ENCODE measurements at places on chromosomes 6 and 20.

GRCh38 chr6:38480036-38480435, 159.7 kb downstream of the BTBD9 start:
- DNase-seq: no peak

DNA sequence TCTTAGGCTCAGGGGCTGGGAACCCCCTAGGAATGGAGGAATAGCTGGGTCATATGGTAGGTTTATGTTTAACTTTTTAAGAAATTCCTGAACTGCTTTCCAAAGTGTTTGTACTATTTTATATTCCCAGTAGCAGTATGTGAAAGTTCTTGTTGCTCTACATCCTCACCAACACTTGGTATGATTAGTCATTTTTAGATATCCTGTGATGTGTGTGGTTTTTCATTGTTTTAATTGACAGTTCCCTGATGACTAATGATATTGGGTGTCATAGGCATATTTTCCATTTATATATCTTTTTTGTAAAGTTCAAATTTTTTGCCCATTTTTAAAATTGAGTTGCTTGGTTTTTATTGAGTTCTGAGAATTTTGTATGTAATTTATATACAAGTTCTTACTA, 72.3 kb downstream of the SLC16A10 start:
- no peak for DNase-seq

DNA sequence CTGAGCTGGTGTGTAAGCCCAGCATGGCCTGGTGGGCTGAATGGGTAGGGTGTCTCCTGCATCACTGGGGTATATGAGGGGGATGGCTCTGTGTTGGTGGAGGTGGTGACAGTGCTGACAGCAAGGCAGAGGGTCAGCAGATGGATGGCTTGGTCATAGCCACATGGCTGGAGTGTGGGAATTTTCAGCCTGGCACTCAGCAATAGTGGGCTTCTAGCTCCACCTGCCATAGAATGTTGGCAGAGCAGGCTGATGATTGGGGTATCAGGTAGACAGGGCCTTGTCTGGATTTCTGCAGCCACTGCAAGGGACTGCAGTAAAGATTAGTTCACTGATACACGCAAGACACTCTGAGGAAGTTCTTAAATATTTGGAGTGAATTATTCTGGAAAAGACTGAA, 137.5 kb upstream of the BACH2 start:
- no peak for DNase-seq

DNA sequence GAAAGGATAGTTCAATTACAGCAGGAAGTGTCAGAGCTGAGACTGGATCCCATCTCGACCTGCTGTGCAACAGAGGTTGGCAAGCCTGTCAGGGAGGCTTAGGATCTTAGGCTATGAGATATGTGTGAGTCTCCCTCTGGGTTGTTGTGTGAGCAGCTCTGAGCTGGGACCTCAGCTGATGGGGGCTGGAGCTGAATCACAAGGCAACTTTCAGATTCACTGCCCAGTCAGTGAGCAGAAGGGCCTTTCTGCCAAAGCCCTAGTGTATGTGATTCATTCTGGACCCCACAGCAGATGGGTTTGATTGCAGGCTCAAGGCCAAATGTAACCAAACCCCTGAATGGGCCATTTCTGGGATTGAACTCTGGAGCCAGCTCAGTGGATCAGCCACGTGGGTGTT, 4.5 kb downstream of the PI3 start:
- DNase-seq: no peak

- no peak for DNase-seq
Observed at GRCh38 chr6:7684843-7685242, 41.1 kb upstream of the BMP6 start.

- DNase-seq: no peak
Observed at GRCh38 chr6:63975699-63976098, 340.1 kb downstream of the PHF3 start.

GRCh38 chr6:53192682-53193188, 44.1 kb upstream of the GCM1 start:
- DNase-seq: no peak

DNA sequence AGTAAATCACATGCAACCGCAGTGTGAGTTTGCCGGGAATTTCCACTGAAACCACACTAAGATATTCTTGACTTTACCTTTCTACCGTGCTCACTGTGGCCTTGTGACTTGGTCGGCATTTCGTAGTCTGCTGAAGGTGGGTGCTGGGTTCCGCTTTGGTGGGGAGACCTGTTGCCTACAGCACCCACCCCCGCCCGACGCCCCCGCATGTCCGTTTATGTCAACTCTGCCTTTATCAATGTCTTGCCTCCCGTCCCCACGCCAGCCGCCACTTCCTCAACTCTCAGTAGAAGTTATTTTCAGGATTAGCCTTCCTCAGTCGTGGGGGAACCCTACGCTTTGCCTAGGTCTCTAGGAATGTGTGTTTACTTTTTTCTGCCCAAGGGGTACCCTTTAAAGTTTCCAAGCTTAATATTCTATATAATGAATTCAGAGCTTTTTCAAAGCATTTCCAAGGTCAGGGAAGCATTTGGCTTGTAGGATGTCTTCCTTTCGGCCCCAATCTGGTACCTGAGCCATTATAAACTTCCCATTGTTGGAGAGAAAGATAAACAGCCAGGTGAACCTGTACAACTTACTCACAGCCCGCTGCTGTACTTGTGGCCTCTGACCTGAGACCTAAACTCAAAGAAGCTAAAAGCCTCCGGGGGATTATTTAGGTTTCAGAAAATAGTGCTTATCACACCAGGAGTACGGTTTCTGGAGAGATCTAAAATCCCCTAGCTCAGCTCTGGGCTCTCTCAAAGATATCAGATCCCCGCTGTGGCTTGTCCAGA, 54.2 kb downstream of the TBC1D7 start:
- DNase-seq: no peak

DNA sequence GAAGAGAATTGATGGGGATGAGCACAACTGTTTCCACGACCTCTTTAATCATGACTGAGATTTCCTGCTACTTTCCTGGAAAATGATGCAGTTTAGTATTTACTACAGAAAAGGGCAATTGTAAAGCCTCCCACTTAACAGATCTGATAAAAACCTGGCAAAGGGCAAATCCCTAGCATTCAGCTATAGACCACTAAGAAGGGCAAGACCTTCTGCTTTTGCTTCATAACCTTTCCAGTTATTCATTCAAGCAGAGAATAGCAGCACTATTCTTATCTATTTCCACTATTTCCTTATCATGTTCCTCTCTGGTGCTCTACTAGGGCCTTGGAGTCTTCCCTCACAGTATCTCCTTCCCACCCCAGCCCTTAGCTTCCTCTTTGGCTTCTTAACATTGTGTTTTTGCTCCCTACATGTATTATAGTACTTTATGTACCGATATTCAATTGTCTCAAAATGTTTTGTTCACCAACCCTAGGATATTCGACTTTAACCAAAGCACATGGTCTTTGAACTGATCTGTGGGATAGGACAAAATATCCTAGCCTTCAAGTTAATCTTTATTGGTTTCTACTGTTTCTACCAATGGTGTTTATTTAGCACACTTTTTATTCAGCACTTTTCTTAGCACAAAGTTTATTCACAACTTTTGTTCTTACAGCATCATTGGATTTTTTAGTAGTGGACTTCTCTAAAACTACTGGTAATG, 32.7 kb upstream of the MANEA start:
- DNase-seq: no peak

DNA sequence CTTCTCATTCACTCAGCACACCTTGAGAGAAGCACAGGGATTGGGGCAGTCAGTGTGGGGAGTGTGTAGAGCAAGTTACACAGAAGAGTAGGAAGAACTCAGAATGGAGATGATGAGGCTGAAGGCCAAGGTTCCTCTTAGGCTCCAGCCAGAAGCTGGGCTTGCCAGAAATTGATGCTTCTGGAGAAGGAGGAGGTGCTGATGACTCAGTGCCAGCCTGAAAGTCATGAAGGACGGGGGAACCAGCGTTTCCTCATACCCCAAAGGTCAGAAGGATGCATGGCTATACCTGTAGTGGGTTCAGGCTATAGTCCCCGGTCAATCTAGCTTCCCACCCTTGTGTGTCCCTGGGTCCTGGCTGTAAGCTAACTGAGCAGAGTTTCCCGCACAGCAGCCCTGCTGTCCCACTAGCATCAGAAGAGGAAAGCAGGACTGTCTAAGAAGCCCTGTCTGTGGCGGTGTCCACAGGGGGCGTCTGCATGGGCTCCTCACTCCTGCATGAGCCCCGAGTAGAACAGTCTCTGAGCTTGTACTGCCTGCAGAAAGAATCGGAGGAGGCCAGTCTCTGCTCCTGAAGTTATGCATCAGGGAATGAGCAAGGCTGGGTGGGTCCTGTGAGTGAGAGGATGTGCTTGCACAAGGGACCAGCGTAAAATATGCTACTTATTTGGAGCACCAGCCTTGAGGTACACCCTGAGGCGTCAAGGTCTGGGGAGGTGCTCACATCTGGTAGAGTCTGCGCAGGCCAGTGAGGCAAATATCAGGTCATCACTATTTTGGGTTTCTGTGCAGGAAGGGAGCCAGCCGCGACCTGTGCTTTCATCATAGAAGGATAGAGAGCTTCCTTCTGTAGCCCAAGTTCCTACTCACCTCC, 148.5 kb downstream of the MRPL14 start:
- no peak for DNase-seq

GRCh38 chr6:11412011-11412424, 125.5 kb upstream of the TMEM170B start:
- no peak for DNase-seq

- DNase-seq: no peak
Observed at GRCh38 chr6:16687045-16687444, 74.2 kb downstream of the ATXN1 start.

- no peak for DNase-seq
Observed at GRCh38 chr6:79808921-79809320, 138.4 kb downstream of the ELOVL4 start.

GRCh38 chr20:17896771-17897369, 71.7 kb downstream of the SNX5 start:
- no peak for DNase-seq

DNA sequence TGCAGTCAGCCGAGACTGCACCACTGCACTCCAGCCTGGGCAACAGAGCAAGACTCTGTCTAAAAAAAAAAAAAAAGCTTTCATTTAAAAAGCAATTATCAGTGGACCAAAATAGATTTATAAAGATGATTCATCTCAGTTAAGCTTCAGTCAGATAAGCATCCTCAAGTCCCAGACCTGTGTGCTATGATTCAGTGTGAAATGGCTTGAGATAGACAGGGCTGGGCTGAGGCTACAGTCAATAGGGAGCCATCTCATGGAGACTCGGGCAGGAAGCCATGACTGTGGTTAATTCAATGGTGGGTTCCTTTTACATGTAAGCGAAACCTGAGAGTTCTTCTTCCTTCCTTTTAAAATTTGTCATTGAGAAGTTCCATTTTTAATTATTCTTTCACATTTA, 276.0 kb downstream of the TFAP2A start:
- no peak for DNase-seq

GRCh38 chr6:144277174-144277573, 8.0 kb upstream of the UTRN start:
- no peak for DNase-seq

DNA sequence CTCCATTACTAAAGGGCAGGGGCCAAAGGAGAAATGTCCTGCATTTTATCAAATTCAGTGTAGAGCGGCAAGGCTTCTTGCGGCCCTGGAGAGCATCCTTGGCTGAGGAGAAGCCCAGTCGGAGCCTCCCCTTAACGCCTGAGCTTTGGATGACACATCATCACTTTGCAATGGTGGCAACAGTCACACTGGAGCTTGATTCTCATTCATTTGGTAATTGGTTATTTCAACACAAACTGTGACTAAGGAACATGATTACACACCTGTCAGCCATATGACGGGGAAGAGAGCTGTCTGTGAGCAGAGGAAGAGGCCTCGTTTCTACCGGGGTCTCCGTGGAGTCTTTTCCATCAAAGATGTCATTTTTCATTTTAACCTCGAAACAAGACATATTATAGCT, 81.4 kb downstream of the SOBP start:
- no peak for DNase-seq

- DNase-seq: no peak
Observed at GRCh38 chr20:20084296-20084752, 32.0 kb downstream of the CFAP61 start.

GRCh38 chr6:113786168-113786567, 71.0 kb upstream of the MARCKS start:
- DNase-seq: no peak

DNA sequence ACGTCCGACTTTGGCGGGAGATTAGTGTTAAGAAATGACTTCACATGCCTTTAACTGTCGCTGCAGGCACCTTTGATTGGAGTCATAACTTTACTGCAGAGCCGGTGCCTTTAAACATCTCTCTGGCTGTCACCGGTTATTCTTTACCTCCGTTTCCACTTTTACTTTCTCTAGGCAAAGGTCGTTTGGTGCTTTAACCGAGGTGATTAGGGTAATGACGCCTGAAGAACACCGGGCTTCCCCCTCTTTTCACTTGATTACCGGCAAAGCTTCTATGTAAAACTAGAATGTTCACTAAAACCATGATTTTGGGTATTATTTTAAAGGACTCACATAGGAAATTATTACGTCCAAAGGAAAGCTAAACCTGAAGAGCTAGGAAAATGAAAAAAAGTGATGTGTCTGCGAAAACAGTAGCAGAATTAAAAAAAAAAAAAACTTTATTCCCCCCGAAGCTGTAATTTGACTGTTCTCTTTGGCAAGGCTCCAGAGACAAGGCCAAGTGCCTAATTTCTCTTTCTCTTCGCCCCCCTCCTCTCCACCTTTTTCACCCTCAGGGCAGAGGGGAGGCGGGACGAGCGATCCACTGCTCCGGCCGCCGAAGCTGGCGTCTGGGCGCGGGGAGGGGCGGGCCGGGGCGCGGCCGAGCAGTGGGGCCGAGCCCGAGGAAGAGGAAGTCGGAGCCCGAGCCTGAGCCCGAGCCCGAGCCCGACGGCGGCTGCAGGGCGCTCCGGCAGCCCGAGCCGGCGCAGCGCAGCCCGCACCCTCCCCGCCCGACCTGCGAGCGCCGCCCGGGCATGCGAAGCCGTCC, at the start of gene PLEKHG1:
Gene PLEKHG1, plus strand, starts transcription at position 687 of the 811 bp plus-strand sequence. CDS start 133,797 bp downstream, outside the sequence.
- DNase-seq: no peak

DNA sequence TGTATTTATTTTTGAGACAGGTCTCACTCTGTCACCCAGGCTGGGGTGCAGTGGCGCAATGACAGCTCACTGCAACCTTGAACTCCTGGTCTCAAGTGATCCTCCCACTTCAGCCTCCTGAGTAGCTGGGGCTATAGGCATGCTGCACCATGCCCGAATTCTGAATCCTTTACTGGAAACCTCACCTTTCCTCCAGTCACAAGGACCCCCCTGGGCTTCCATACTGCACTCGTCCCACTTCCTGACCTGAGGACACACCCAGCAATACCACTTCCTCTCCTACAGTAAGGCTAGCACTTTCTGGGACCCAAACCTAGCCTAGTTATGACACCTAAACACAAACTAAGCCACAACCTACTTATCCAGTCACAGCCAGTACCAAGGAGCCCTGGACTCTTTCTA, 68.2 kb downstream of the FAM217A start:
- no peak for DNase-seq
